Stimulated activated CD8-positive, alpha-beta memory T cell treated with anti-CD3 and anti-CD28 coated beads, Interleukin-7, amount 100 ng/mL, for 4 hours (primary cell): ENCODE measurements at places on chromosomes 16 and 17.

GRCh38 chr16:10877472-10877946, 507 bp downstream of the CIITA start:
- no peak for DNase-seq

DNA sequence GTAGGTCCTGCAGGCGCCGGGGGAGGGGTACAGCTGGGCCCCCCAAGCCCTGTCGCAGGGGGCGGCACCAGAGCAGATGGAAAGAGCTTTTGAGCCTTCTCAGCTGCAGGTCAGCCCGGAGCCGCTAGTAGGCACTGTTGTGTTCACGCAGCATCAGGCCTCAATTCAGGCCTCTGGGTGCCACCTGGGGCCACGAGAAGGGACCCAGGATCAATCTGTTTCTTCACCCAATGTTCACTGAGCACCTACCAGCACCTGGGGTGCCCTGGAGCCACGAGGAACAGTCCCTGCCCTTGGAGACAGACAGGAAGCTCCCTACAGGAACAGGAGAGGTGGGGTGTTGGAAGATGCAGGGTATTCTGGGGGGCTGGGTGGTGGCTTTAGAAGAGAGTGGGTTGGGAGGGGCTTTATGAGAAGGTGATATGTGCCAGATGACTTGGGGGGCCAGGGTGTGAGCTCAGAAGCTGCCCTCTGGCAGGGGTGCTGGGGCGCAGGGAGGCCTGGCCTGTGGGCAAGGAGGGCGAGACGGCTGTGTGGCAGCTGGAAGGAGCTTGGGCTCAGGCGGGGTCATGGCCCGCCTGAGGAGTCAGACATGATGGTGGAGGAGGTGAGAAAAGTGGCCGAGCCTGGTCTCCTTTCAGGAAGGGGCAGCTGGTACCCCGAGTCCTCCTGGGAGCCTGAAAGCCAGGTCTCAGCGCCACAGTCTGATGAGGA, 121.9 kb upstream of the GSE1 start:
- DNase-seq: no peak

DNA sequence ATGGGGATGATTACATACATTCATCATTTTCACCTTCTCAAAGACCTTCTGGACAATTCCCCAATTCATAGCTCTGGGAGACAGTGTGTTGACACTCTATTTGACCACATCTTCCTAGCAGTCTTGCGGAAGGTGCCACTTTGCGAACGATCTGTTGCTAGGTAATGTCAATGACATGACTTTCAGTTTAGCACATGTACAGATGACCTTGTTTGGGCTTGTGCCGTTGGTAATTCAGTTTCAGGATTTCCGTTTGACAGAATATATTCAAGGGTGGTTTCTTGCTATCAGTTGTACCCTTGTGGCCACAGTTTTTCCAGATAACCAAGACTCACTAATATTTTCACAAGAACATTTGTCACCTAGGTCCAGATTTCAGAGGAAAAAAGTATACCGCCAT, 478.2 kb downstream of the WWOX start:
- no peak for DNase-seq

DNA sequence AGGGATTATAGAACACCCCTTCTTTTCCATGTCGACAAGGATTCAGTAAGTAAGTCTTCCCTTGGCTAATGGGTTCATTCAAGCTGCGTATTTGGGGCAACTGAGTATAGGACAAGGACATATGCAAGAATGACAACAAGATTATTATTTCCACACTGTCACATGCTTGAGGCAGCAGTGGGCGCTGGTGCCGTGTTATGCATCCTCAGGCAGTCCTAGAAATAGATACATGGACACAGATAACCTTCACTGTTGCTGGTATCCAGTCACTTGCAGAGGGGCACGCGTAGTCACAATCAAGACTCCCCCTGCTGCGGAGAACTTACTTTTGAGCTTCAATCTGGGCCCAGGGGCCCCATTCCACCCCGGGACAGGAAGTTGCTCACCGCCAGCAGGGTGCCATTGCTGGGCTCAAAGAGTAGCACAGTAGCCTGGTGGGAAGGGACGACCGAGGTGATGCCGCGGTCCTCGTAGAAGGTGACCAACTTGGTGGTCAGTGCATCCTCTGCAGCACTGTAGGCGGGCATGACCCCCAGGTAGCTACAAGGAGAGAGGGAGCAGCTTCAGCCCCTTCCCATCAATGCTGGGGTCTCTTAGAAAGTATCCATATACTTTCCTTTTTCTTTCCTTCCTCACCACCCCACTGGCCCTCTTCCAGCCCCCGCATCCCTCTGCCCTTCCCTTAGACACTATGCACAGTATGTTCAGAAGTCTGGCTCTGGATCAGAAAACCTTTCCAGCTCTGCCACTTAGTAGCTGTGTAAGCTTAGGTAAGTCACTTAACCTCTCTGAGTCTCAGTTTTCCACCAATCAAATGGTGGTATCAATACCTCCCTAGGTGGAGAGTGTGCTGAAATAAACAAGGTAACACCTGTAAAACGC, 804 bp downstream of the CRYM start:
- no peak for DNase-seq

DNA sequence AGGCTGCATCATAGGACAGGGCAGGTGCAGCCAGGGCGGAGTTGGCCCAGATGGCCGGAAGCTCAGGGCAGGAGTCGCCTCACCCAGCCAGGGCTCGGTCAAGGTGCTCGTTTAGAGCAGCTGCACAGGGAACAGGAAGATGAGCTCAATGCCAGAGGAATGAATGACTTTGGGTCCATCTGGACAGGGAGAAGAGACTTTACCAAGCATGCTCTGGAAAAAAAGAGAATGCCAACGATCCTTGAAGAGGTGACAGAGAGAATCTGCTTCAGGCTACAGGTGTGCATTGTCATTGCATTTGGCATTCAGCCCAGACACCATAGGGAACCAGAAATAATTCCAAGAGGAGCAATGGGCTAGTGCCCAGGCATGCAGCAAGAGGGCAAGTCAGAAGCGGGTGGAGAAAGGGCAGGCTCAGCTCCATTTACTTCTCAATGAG, 6.7 kb upstream of the MPP3 start:
- no peak for DNase-seq

DNA sequence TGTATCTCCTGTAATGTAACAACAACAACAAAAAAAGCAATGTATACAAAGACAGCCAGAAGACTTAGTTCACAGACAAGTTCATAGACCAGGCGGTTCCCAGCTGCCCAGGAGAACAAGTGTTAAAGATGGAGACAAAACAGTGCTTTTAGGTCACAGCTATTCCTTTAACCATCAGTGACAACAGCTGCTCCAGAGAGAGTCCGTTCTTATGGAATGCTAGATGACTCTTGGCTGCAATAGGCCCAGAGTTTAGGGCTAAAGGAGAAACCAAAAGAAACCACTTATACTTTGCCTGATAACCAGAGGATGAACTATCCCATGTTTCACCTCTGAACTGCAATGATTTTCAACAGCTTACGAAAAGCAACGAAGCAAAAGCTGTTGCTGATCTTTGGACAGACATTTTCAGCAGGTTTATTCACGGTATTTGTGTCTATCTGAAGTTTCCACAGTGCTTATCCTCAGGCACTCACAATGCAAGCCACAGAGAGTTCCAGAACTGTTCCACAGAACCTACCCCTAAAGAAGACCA, 6.0 kb downstream of the ZCCHC14 start:
- DNase-seq: no peak
